CD4-positive, alpha-beta T cell treated with Interleukin-4 for 1 hour (primary cell): ENCODE measurements at places on chromosomes 16 and 17.

GRCh38 chr17:29710520-29710884 lies 87.8 kb upstream of the CORO6 start:
- DNase-seq = no peak

- no peak for DNase-seq
Measured at GRCh38 chr16:2237102-2237482, 848 bp downstream of the DNASE1L2 start.

DNA sequence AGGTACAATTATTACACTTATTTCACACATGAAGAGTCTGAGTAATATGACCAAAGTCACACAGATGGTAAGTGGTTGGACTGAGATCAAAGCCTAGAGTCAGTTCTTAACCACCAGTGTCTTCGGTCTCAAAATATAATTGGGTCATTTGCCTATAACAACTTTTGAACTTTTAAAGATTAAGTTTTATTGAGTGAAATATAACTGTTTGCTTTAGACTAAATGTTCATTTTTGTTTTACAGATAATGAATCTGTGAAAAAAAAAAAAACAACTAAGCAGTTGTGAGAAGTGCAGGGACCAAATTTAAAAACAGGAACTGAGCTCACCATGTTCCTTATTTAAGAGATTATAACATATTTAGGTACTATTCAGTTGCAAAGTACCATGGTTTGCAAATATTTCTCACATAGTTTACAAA lies 150.1 kb downstream of the ITFG1 start:
- no peak for DNase-seq

DNA sequence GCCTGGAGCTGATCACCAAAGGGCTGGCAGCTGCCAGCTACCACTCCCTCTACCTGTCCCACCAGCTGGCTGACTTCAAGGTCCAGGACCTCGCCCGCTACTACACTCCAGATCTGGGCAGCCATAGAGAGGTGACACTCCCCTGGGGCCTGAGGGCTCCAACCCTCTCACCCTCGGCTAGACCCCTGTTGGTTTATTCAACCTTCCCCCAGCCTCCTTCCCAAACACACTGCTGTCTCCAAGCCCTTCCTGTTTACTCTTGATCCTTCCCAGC lies 18.0 kb downstream of the ALOX12B start:
- DNase-seq = no peak

DNA sequence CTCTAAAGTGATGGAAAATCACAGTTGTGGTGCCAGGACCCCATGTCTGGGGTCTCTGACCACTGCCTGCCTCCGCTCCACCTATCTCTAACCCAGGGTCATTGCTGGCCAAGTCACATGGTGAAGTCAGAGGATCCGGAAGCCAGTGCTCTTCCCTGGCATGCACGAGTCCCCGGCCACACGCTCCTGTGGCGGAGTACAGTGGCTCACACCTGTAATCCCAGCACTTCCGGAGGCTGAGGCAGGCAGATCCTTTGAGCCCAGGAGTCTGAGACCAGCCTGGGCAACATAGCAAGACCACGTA lies 21.5 kb upstream of the RBFOX3 start:
- DNase-seq = no peak

DNA sequence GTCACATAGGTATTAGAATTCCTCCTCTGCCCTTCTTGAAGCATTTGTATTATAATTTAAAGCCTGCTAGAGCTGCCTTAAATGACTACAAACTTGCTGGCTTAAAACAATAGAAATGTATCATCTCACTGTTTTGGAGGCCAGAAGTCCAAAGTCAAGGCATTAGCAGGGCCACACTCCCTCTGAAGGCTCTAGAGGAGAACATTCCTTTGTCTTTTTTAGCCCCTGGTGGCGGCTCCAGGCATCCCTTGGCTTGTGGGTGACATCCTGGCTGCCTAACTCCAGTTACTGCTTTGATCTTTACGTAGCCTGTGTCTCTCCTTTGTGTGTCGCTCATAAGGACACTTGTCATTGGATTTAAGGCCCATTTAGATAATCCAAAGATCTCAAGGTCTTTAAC lies 186.6 kb upstream of the SALL1 start:
- no peak for DNase-seq
